ENCODE measurements at places on chromosomes 12 and 14.
A peak's percentile ranks its signal among the peaks of the same experiment; 100 is the strongest.

- no peak for DNase-seq
Measured at GRCh38 chr14:104444159-104445030, 135.2 kb upstream of the C14orf180 start.

DNA sequence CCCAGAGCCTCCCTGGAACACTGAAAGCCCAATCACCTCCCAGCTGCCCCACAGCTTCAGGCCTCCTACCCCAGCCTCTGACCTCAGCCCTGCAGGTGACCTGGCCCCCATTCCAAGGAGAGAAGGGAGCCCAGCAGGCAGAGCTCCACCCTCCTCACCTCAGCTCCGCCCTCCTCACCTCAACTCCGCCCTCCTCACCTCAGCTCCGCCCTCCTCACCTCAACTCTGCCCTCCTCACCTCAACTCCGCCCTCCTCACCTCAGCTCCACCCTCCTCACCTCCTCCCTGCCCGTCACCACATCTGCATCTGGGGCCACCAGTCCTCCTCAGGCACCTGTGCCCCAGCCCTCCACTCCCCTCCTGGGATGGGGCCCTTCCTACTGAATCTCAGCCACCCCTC, 112.2 kb upstream of the SFSWAP start:
- no peak for DNase-seq

DNA sequence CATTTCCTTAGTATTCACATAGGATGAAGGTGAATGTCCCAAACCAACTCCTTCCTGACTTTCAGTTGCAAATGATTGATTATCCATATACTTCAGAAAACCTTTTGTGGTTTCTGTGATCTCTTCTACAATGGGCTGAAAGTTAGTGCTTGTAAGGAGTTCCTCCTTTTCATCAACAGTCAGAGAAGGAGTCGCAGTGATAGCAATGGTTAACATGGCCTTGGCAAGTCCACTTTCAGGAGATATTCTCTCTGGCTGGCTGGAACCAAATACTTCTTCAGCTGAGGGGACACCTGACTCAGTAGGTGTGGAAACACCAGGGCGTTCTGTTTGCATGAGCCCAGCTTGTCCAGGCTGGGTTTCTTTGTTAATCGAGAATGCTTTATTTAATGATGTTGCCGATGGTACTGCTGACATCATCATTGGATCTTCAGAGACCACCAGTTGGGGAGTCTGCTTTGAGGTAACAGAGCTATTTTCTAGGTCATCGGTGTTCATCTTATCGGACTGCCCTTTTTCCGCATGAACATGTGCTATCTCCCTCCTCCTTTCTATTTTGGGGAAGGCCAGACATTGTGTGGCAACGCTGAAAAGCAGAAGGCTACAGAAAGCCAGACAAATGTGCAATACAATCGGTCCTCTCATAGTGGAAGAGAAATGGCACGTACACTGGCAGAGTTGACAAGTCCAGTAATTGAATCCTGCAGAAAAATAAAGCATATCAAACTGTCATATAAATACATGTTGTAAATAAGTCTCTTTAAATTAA, 13.1 kb downstream of the ARMH4 start:
- DNase-seq = no peak

DNA sequence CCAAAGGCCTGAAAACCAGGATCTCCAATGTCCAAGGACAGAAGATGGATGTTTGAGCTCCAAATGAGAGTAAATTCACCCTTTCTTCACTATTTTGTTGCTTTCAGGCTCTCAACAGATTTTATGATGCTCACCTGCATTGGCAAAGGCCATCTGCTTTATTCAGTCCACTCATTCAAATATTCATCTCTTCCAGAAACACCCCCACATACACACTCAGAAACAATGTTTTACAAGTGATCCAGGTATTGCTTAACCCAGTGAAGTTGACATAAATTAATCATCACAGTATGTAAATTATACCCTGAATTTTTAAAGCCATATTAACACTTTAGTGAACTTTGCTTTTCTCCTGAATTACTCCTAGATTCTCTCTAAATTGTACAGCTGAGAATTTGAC, 63.3 kb downstream of the DUSP6 start:
- DNase-seq = no peak

- DNase-seq = peak; percentile 11
Measured at GRCh38 chr12:6688543-6688998, 604 bp downstream of the ZNF384 start.

GRCh38 chr12:15662303-15662980, 126.7 kb downstream of the EPS8 start:
- no peak for DNase-seq

- peak; percentile 33 for DNase-seq
Measured at GRCh38 chr14:64762044-64763034, 58.1 kb downstream of the PLEKHG3 start.

GRCh38 chr14:59275668-59276067, 87.2 kb downstream of the DAAM1 start:
- no peak for DNase-seq

GRCh38 chr14:79544698-79545070, 666.6 kb downstream of the DIO2 start:
- no peak for DNase-seq

GRCh38 chr14:23102801-23103200, 2.0 kb downstream of the CIROP start:
- no peak for DNase-seq

DNA sequence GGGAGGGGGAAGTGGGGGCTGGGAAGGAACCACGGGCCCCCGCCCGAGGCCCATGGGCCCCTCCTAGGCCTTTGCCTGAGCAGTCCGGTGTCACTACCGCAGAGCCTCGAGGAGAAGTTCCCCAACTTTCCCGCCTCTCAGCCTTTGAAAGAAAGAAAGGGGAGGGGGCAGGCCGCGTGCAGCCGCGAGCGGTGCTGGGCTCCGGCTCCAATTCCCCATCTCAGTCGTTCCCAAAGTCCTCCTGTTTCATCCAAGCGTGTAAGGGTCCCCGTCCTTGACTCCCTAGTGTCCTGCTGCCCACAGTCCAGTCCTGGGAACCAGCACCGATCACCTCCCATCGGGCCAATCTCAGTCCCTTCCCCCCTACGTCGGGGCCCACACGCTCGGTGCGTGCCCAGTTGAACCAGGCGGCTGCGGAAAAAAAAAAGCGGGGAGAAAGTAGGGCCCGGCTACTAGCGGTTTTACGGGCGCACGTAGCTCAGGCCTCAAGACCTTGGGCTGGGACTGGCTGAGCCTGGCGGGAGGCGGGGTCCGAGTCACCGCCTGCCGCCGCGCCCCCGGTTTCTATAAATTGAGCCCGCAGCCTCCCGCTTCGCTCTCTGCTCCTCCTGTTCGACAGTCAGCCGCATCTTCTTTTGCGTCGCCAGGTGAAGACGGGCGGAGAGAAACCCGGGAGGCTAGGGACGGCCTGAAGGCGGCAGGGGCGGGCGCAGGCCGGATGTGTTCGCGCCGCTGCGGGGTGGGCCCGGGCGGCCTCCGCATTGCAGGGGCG, at the start of gene GAPDH:
TSS of gene GAPDH (plus strand) at position 595 of the 772 bp plus-strand sequence. CDS start 316 bp downstream, outside the sequence.
- DNase-seq = peak; percentile 78

GRCh38 chr12:66169221-66170170, at the start of gene TMBIM4:
Gene TMBIM4, minus strand, starts transcription at chr12:66169996. Its CDS starts 45 bp downstream, at chr12:66169951.
- peak; percentile 29 for DNase-seq

DNA sequence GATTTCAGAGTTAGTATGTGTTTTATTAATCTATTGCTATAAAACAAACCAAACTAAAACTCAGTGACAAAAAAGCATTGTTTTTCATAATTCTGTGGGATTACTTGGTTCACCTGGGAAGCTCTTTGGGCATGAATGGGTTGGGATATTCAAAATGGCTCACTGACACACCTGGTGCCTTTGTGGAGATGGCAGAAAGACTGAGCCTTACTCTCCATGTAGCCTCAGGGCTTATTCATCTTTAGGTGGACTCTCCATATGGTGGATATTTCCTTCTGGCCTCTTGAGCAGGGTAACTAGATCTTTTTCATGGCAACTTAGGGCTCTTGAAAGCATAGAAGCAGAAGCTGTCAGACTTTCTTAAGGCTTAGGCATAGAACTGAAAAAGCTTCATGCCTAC, 1102.8 kb upstream of the SEL1L start:
- DNase-seq = no peak

DNA sequence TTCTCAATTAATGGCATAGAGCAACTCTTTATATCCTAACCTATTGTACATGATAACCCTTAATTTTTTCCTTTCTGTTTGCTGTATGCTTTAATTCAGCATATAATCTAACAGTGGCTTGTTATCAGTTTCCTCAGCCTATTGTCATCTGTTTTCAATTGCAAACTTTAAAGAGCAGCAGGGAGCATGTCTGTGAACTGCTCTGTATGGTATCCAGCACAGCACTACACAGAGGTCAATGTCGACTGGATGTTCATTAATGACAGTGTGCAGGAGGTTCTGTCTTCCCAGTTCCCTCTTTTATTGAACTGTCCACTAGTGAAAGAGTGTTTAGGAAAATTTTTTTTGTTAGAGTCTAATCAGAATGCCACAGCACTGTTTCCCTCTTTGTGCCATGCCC, 609.1 kb downstream of the SOX5 start:
- DNase-seq = no peak

GRCh38 chr12:41537522-41537921, 349.4 kb downstream of the PDZRN4 start:
- DNase-seq = no peak

DNA sequence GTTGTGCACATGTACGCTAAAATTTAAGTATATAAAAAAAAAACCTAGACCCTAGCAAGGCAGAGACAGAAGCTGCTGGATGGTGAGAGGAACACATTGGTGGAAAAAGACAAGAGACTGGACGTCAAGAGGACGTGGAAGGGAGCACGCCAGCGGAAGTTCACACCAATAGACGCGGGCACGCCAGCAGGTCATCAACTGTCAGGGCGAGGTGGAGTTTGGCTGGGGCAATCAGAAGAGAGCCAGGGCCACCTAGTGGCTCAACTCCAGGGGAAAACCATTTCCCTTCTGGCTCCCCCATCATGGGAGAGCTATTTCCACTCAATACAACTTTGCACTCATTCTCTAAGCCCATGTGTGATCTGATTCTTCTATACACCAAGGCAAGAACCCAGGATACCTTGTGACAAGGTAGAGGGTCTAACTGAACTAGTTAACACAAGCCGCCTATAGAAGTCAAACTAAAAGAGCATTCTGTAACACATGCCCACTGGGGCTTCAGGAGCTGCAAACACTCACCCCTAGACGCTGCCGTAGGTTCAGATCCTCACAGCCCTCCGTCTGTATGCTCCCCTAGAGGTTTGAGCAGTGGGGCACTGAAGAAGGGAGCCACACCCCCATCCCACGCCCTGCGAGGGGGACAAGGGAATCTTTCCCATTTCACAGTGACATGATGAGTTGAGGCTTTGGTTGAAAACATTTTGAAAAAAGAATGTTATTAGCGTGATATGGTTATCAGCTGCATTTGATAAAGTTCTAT, 702.7 kb downstream of the TMTC2 start:
- DNase-seq = no peak

GRCh38 chr12:2884810-2885209, 5.9 kb upstream of the TULP3 start:
- no peak for DNase-seq

DNA sequence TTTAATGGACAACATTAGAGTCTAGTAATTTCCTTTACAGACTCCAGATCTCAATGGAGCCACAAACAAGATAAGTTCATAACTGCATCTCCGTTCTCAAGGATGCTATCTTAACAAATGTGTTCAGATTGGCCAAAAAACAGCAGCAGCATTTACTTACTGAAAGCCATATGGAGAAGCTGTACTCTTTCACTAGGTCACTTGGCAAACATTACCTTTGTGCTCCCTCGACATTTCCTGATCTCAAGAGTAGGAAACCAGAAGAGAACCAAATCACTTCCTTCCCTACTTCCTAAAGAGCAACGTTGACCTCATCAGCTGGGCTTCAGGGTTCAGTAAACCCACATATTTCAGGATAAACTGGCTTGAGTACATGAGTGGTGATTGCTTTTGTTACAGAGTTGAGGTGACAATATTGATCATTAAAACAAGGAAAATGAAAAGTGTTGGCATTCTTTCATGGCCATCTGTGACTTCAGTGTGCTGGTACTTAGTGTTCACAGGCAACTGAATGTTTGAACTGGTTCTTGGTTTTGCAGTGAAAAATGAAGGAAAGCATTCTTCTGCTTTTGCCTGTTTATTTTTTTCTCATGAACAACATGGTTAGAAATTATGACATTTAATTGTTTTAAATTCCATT, 449.6 kb downstream of the TMEM117 start:
- peak; percentile 59 for DNase-seq

DNA sequence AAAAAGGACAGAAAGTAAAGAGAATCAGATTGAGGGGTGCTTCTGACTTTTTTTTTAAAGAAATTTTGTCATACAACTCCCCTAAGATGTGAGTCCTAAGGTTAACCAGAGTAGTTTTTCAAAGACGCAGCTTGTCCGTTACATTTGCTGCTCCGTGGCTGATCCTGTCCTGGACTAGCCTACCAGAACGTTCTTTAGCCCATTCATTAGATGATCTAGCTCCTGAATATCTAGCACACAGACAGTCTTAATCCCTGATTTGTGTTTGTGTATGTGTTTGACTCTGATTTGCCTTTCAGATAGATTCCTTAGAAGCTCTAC, 60.3 kb downstream of the SAMD4A start:
- DNase-seq = no peak

DNA sequence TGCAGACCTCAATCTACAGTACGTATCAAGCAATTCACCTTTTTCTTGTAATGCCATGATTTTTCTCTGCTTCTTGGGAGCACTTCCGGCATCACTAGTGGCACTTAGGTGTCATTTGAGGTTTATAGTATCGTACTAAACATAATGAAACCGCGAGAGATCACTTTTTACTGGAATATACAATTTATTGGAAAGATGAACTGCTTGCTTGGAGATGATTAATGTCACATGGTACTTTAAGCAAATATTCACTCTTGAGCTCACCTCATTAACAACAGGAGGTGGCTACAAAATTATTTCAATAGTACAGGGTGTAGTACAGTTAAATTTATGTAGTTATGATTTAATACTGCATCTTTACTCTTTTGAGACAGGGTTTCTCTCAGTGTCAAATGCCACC, 11.5 kb downstream of the FUT8 start:
- DNase-seq = no peak

All from cerebellar nuclear complex (tissue), 1 donor.